ENCODE measurements at places on chromosomes 4 and X.

DNA sequence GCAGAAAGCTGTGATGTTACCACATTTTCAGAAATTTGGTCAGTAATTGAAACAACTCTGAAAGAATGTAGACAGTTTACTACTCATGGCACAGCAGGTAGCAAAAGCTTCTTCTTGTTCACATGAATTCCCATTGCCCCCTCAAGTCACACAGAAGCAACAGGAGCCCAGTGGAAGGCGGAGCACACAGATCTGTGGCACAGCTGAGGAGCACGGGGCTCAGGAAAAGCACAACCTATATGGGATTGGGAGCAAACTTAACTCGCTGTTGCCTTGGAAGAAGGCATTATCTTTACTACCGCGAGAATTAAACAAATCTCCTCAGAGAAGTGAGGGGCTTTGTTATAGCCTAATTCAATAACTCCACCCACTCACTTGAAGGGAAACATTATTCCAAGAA is 358.5 kb downstream of the SPOCK3 start:
- no peak for DNase-seq

GRCh38 chr4:146214238-146214637 is at the start of gene REELD1:
REELD1 (plus strand) TSS chr4:146214538; CDS start chr4:146216953, 2,415 bp downstream.
- no peak for DNase-seq

DNA sequence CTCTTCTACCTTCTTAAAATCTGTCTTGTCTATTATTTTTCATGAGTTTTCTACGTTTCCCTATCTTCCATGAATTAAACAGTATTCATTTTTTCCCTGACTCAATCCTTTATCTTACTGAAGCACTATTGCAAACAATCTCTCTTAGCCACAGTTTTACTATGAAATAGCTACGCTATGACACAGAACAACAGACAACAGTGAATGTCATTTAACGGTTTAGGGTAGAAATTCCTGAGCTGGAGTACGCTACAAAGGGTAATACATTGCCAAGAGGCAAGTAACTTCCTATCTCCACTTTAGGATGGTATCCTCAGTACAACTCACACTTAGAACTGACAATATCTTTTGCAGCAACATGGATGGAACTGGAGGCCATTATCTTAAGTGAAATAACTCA is 552.6 kb downstream of the INPP4B start:
- DNase-seq, result no peak

- DNase-seq, result peak; percentile 5
These were observed 457 bp downstream of the TFE3 start for GRCh38 chrX:49042581-49043219.

DNA sequence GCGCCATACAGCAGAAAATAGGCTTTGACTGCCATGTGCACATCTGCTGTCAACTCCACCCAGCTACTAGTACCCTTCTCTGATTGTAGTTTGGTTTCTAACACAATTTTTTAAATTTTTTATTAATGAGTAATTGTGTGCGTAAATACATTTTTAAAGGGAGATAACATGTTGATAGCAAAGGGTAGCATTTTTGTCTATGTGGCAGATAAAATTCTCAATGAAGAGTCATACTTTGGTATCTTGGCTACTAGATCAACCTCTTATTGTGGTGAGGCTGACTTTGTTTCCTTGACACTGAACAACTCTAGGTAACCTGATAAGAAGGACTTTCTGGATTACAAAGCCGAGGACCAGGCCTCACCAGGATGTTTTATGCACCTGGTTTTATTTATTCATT is 9.5 kb downstream of the ADH4 start:
- no peak for DNase-seq

DNA sequence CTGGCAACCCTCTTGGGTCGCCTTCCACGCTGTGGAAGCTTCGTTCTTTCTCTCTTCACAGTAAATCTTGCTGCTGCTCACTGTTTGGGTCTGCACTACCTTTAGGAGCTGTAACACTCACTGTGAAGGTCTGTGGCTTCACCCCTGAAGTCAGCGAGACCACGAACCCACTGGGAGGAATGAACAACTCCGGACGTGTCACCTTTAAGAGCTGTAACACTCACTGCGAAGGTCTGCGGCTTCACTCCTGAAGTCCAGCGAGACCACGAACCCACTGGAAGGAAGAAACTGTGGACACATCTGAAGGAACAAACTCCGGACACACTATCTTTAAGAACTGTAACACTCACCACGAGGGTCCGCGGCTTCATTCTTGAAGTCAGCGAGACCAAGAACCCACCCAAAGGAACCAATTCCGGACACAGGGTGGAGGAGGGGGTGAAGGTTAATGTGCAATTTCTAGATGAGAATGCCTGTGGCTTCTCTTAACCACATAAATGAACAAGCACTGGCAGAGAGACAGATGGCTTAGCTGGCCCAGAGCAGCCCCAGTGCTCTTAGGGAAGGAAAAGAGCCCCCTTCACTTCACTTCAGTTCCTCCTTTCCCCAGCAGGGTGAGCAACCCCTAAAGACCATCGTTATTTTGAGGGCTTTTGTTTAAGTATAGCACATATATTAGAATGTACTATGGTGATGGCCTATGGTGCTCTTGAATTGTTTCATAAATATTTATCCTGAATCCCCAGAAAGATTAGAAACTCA is 73.0 kb downstream of the LUZP4 start:
- no peak for DNase-seq

DNA sequence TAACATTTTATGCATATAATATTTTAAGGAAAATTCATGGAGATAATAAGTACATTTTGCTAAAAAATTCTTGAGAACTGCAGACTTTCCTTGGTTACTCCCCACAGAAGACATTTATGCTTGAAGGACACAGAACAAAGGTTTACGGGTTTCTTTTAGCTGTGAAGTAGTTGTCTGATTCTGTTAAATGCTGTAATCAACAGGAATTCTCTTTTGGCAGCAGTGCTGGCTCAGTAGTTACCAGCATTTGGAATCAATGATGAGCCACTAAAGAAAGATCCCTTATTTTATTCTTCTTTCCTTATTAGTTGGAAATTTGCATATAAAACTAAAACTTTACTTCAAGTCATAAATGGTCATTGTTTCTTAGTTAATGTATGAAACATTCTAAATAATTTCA is 199.3 kb upstream of the FAT4 start:
- peak; percentile 2 for DNase-seq

DNA sequence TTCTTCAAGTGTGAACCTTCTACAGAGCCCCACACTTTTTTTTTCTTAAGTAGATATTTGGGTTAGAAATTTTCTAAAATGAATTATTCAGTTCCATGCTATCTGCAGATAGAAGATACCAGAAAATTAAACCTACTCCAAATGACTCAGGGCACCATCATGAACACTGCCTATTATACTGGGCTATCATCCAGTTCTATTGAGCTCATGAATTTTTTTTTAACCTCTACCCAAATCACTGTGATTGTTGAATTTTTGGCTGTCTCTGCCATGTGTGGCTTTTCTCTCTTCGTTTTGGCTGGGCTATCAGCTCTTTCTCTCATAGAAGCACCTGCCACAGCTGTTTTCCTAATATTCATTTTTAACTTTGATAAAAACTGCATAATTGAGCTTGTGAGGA is 31.0 kb upstream of the SLC34A2 start:
- DNase-seq, result no peak

GRCh38 chr4:15562623-15563022 is 92.5 kb downstream of the FBXL5 start:
- no peak for DNase-seq

DNA sequence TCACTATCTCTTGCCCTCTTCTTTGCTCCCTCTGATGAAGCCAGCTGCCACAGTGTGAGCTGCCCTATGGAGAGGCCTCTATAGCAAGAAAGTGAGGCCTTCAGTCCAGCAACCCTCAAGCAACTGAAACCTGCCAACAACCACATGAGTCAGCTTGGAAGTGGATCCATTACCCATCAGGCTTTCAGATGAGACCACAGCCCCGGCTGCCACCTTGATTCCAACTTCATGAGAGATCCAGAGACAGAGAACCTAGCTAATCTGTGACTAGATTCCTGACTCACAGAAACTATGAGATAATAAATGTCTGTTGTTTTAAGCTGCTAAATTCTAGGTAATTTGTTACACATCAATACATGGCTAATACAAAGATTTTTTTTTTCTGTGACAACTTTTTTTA is 20.4 kb upstream of the WAS start:
- no peak for DNase-seq

GRCh38 chr4:172842779-172843178 is 325.8 kb upstream of the GALNT7 start:
- no peak for DNase-seq

- no peak for DNase-seq
These were observed 36.6 kb upstream of the DDX53 start for GRCh38 chrX:22963196-22963595.

- no peak for DNase-seq
These were observed 99.2 kb upstream of the KCNIP4 start for GRCh38 chr4:22047793-22048192.

DNA sequence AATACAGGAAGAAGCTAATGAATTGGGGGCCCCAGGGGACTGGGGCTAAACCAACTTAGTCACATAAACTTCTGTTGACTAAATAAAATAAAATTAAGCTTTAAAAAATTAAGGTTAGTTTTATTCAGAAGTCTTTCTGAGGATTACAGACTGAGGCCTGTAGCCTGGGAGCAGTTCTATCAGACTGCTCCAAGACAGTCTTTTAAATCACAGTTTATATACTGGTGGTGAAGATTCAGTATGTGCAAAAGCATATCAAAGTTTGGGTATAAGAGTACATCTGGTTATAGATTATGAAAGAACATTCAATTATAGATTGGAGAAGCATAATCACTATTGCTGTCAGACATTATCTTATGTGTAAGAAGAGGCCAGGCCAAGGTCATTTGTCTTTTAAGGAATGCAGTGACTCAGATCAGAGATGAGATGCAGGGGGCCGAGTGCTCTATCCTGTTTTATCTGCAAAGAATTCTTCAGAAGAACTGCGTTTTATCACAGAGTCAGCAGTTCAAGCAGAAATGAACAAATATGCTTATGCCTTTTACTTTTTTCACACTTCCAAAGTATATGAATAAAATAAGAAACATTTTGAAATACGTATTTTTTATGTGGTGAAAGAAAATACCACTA is 109.4 kb downstream of the PDHA2 start:
- DNase-seq, result no peak

GRCh38 chrX:80572636-80573035 is 152.4 kb downstream of the TENT5D start:
- DNase-seq, result no peak

DNA sequence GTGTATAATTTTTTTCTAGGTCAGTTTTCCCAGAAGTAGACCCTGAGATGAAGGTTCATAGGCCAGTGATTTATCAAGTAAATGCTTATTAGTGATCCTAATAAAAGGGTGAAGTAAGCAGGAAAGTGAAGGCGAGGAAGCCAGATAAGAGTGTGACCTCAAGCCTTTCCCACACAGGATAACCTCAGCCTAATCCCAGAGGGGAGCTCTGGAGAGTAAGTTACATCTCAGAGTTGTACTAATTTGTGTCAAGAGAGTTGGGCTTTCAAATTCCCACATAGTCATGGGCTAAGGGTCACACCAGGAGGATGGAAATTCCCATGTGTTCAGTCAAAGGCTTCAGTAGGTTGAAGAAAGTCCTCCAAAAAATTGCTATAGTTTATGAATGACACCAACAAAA is 191.4 kb downstream of the ADGRA3 start:
- no peak for DNase-seq

- no peak for DNase-seq
These were observed 84.4 kb downstream of the HTRA3 start for GRCh38 chr4:8353912-8354453.

GRCh38 chr4:25089051-25089763 is 58.5 kb upstream of the LGI2 start:
- no peak for DNase-seq

Data from globus pallidus (tissue), 1 donor.